ENCODE measurements at places on chromosomes 7 and 10. TPM values are rescaled to one million over a fixed set of nuclear protein-coding genes. Genes with fewer than 3 reads are reported as not detected.

GRCh38 chr7:129721068-129721467 lies 109.5 kb downstream of the NRF1 start:
- H3K4me3 ChIP-seq, result no peak overlapping the region
- H3K27ac ChIP-seq, result no peak overlapping the region
- H3K36me3 ChIP-seq, result peaks cover 29% of the 10 kb centered on the region
- no peaks in the 10 kb centered on the region for H3K4me1 ChIP-seq
- no peak for DNase-seq

DNA sequence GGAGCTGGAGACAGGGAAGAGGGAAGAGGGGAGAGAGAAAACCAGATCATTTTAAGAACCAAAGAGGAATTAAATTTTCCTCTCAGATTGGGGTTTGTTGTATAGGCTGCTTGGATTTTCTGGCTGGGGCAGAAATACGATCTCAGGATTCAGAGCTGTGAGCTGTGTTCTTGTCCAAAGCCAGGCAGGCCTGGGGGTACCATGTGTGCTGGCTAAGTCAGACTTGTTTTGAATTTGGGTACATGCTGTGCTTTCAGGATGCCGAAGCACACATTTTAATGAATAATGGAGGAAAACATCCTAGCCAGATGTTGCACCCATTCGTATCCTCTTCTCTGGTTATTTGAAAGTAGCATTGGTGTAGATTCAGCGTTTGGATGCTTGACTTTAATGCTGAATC lies 170.3 kb upstream of the PODXL start:
- no peak for DNase-seq
- no peaks in the 10 kb centered on the region for H3K4me1 ChIP-seq
- no peak overlapping the region for H3K27ac ChIP-seq
- H3K27me3 ChIP-seq, result no peaks in the 10 kb centered on the region
- no peak overlapping the region for H3K4me3 ChIP-seq
- H3K36me3 ChIP-seq, result no peaks in the 10 kb centered on the region

Gene RNF32
- total RNA-seq, result not detected

DNA sequence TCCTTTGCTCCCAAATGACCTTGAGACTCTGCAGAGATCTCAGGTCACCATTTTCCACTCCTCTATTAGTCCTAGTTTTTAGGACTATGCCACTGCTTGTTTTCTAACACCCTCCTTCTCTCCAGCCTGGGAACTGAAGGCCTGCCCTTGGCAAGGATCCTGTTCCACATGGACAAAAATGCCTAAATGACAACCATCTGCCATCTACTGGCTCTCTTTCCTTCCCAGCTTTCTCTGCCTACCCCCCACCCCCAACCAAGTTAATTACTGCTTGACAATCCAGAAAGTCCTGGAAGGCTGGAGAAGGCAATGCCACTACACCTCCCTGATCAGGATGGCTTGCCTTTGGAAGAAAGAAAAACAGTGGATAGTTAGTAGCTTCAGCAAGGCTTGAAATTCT lies 44.8 kb upstream of the SP8 start:
- DNase-seq, result no peak
- no peaks in the 10 kb centered on the region for H3K4me1 ChIP-seq
- no peak overlapping the region for H3K4me3 ChIP-seq
- H3K36me3 ChIP-seq, result no peaks in the 10 kb centered on the region

Gene FAM24B
- total RNA-seq, result 4.8 TPM

Gene TLX1
- not detected for total RNA-seq

- no peak overlapping the region for H3K4me3 ChIP-seq
- H3K36me3 ChIP-seq, result no peaks in the 10 kb centered on the region
- H3K27ac ChIP-seq, result no peak overlapping the region
- DNase-seq, result no peak
- no peaks in the 10 kb centered on the region for H3K27me3 ChIP-seq
Observed at GRCh38 chr7:156232931-156233705, 407.5 kb upstream of the RNF32 start.

Gene EPO
- not detected for total RNA-seq

DNA sequence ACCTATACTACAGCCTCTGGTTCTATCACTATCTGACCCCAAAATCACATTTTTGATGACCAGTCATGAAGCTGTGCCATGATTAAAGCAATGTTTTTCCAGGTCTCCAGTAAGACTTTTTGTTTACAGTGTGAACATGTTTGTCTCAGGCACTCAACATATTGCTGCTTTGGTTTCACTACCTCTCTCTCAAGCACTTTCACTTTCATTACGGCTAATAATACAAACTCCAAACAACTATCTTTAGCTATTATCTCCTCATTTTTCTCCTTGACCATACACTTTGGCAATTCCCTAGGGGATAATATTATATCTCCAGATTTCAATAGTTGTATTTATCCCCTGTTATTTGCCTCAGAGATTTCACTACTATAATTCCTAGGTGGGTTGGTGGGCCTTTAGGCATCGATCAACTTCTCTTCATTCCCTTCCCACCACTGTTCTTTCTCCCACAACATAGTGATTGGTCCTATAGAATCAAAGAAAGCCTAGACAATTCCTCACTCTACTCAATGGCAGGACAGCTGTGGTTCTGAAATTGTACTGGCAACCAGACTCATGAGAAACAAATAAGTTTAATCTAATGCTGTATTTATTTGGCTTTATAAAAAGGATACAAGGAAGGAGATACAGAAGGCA lies 261.4 kb upstream of the ZWINT start:
- H3K36me3 ChIP-seq, result no peaks in the 10 kb centered on the region
- no peaks in the 10 kb centered on the region for H3K4me1 ChIP-seq
- no peak overlapping the region for H3K27ac ChIP-seq
- no peak for DNase-seq
- peak overlapping the region; percentile 12 for H3K4me3 ChIP-seq

DNA sequence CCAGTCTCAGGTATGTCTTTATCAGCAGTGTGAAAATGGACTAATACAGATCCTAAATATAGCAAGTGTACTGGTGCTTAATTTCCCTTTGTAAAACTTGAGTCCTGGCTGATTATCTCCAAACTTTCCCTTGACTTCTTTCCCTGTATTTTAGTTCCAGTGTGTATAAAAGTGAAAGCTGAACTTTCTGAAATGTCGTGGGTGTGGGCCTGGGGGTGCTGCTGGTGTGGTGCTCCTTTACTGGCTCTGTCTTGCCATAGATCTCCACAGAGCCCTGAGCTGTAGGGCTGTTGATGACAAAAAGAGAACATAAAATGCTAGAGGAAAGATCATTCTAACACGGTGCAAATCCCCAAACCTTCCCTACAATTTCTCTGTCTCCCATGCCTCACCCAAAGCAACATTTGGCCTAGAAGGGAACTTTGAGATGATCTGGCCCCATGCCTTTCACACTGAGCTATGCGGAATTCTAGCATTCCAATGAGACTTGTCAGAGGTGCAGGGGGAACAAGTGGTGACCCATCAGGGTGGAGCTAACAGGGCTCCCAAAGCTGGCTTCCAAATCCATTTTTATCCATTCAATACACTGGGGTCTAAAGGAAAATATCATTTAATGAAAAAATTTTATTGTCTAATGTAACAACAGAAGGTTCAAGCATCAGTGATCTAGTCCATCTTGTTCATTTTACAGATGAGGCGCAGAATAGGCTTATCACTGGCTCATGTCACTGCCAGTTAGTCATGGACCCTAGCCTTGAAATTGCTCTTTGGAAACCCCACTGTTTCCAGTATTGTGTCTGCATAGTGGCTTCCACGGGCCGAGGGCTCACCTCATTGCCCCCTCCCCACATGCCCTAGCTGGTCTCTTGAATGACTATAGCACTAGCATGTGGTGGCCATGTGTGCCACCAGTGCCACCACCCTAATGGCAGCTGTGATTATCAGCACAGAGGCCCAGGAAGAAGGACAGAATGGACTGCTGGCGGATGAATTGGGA lies 1000.9 kb downstream of the LRMDA start:
- no peaks in the 10 kb centered on the region for H3K36me3 ChIP-seq
- peak; percentile 43 for DNase-seq
- peak overlapping the region; percentile 30 for H3K4me3 ChIP-seq
- H3K27me3 ChIP-seq, result no peaks in the 10 kb centered on the region
- H3K4me1 ChIP-seq, result peaks cover 72% of the 10 kb centered on the region

Gene PTPN20
- total RNA-seq, result 2.1 TPM

- peaks cover 8% of the 10 kb centered on the region for H3K4me1 ChIP-seq
- no peaks in the 10 kb centered on the region for H3K36me3 ChIP-seq
- H3K27me3 ChIP-seq, result no peaks in the 10 kb centered on the region
- DNase-seq, result no peak
- H3K4me3 ChIP-seq, result no peak overlapping the region
Observed at GRCh38 chr7:68224041-68224741, 1227.6 kb downstream of the TYW1 start.

DNA sequence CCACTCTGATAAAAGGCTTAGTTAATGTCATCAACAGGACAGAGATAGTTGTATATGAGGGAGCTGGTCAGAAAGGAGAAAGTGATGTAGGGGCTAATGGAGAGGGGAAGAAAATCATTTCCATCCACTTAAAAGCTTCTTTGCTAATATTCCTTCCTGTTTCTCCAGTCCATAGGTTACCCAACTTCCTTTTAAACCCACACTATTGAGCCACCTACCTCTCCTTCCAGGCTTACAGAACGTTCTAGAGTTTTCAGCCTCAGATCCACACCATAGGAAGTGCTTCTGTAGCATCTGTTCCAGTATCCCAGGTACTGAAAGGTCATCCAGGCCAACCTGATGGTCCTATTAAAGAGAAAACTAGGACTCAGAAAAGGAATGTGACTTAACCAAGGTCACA lies 28.2 kb downstream of the STRIP2 start:
- no peak for DNase-seq
- no peaks in the 10 kb centered on the region for H3K4me1 ChIP-seq
- H3K4me3 ChIP-seq, result no peak overlapping the region
- H3K27me3 ChIP-seq, result no peaks in the 10 kb centered on the region

Gene TMEM229A
- not detected for total RNA-seq

DNA sequence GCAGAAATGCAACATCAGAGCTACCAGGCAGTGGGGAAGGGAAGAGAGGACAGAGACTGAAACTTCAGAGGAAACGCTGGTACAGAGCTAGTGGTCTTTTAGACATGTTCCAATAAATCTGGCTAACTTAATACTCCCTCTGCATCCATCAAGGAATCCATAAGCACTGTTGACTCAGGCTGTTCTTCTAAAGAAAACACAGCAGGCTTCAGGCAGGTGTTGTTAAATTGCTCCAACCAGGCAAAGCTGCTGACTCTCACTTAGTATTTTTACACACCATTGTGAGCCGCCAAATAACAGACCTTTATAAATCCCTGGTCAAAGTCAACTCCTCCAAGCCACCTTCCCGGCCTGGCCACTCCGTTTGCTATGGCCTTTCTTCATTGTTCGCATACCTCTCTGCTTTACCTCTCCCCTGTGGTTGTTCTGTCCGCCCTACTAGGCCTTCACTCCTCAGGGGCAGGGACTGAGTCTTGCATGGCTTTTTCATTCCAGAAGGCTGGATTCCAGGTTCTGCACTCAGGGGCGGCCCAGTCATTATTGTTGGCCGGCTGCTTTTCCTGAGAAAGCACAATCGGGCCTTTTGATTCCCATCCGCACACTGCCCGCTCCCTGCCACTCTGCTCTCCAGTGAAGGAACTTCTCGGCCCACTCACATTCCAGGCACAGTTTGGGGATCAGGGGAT lies 18.4 kb downstream of the CREB3L2 start:
- H3K36me3 ChIP-seq, result no peaks in the 10 kb centered on the region
- peak overlapping the region; percentile 3 for H3K4me3 ChIP-seq
- peak overlapping the region; percentile 96 for H3K27ac ChIP-seq
- no peak for DNase-seq

Gene ANKRD1
- 6.6 TPM for total RNA-seq

DNA sequence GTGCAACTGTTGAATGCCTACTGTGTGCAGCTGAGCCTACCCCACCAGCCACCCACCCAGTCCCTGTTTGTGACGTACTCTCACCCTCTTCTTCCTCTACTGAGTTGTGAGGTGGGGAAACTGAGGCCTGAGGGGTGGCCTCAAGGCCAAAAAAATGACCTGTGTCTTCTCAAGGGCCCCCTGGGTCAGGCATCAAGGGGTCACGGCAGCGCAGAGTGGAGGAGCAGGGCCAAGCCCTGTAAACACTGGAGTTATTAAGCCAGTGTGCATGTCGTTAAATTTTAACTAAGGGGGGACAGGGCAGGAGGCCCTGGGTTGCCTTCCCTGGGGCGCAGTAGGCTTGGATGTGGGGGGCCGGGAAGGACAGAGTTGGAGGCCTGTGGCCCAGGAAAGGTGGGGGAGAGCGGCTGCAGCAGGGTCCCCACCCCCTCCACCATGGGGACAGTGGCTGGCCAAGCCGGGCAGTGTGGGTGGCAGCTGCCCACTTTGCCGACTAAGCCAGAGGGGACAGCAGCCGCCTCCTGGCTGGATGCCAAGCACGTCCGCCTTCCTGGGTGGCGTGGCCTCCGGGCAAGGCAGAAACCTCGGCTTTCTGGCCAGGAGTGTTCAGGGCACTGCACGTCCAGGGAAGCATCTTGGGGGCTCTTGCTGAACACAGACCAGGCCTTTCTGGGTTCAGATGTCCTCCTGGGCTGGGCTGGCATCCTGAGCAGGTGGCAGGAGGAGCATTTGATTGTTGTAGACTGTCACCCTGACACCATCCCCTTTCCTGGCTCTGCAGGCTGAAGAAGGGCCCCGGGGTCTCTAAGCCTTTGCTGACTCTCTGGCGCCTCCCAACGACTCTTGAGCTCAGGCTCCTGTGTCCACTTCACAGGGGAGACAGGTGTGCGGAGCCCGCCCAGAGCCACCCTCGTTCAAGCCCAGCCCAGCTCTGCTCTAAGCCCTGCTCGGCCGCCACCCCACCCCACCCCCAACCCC lies 1.9 kb downstream of the SLC29A4 start:
- H3K27me3 ChIP-seq, result no peaks in the 10 kb centered on the region
- no peaks in the 10 kb centered on the region for H3K36me3 ChIP-seq
- H3K4me3 ChIP-seq, result no peak overlapping the region
- no peak for DNase-seq
- peaks cover 14% of the 10 kb centered on the region for H3K4me1 ChIP-seq

Gene MMP21
- total RNA-seq, result not detected

GRCh38 chr7:7203813-7204575 lies 21.6 kb downstream of the C1GALT1 start:
- H3K36me3 ChIP-seq, result no peaks in the 10 kb centered on the region
- H3K4me1 ChIP-seq, result no peaks in the 10 kb centered on the region
- H3K27ac ChIP-seq, result no peak overlapping the region
- H3K27me3 ChIP-seq, result no peaks in the 10 kb centered on the region
- no peak for DNase-seq

Gene DGKB
- 0.56 TPM for total RNA-seq

Measured in thoracic aorta (tissue), 2 donors.